ENCODE measurements at places on chromosomes 16 and 17. TPM values are rescaled to one million over a fixed set of nuclear protein-coding genes. Genes with fewer than 3 reads are reported as not detected.

- DNase-seq: no peak
Measured at GRCh38 chr17:6712058-6712853, 913 bp downstream of the SLC13A5 start.

GRCh38 chr16:2237493-2238149 is 1.4 kb downstream of the DNASE1L2 start:
- no peak for DNase-seq

- DNase-seq: no peak
Measured at GRCh38 chr17:7947651-7948050, 15.6 kb downstream of the CNTROB start.

DNA sequence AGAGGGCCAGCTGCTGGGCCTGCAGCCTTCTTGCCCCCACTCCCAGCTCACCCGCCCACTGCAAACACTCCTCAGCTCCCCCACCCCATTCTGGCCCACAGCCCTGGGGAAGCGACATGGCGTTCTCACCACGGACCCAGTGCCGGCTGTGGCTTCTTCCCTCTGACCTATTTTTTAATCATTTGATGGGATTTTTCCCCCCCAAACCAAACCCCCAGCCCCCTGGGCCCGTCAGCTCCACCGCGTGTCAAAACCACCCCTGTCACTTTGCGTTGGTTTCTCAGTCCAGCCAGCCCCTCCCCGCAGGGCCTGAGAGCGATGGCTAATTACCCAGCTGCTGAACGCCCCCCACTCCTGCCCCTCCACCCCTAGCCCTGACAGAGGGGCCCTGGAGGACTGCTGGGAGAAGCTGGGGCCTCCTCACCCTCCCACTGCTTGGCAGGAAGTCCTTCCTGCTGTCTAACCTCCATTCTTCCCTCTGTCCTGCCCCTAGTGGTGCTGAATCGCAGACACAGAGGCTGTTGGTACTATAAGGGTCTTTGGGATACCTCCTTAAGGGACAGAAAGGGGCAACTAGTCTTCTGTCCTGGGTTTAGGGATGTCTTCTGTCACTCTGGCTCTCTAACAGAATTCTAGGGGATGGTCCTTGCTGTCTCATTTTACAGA is 7.5 kb upstream of the TBX21 start:
- DNase-seq: no peak

DNA sequence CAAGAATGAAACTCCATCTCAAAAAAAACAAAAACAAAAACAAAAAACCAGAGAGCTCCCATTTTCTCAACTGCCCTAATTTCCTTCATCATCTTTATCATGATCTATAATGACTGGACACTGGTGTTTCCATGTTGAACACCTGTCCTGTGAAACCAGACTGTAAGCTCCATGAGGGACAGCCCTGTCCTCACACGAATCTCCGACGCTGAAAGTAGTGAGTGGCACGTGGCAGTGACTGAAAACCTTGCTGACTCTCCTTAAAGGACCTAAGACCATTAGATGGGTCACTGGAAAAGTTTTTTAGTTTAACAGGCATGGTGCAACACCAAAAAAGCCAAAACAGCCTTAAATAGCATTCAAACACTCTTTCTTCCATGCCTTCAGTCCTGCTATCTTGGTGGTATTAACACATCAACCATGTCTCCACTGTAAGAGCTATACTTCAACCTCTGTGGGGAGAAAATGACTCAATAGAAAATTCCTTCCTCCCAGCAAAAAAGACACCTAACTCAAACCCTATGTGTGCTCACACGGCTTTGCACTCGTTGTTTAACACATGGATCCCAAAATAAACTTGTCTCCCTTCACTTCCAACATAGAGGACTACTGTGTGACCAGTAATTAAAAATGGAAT is 8.3 kb downstream of the AXIN2 start:
- no peak for DNase-seq

SLC16A11 gene
- total RNA-seq: 0.89 TPM

PIPOX gene
- 3.5 TPM for total RNA-seq

DNA sequence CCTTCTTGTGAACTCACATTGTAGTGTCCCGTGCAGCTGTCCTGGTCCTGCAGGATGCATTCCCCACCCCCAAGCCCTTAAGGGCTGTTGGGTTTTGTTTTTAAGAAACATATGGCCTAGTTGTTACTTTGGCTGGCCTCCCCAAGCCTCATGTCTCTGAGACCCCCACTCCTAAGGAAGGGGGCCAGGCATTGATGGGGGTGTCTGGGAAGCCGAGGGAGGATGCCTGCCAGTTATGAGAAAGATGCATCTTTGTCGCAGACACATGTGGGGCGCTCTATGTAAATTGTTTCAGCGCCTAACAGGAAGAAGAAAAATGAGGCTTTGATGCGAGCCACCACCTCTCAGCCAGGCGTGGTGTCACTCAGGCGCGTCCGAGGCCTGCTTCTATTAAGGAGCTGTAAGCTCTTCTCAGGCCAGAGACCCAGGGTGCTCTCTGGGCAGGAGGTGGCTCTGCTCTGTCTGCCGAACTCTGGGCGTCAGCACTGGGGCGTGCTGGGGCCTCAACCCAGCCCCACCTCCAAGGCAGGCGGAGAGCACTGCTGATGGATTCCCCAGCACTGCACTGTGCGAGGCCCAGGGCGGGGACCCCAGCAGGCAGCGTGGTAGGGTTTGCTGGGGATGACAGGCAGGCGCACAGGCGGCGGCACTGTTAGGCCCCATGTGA is 70.6 kb downstream of the SREBF1 start:
- no peak for DNase-seq

DNA sequence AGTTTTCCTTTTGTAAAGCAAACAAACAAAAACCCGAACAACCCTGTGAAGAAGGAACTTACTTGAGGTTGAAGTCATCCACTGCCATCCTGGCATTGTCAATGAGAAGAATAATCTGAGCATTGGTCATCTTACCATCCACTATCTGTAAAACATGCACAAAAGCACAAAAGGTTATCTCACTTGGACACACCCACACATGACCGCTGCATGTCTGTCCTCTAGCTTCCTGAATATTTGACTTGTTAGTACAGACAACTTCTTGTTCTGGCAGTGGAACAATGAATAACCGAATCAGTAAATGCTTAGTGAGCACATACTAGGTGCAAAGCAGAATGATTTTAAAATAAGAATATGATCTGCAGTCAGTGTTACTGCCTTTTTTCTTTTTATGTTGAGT is 6.1 kb downstream of the KRT23 start:
- DNase-seq: no peak

DNAH3 gene
- not detected for total RNA-seq

- DNase-seq: no peak
Measured at GRCh38 chr16:48326915-48327314, 58.3 kb downstream of the SIAH1 start.
